NCI-H1048 (cell line): ENCODE measurements at places on chromosomes 7 and 10.

DNA sequence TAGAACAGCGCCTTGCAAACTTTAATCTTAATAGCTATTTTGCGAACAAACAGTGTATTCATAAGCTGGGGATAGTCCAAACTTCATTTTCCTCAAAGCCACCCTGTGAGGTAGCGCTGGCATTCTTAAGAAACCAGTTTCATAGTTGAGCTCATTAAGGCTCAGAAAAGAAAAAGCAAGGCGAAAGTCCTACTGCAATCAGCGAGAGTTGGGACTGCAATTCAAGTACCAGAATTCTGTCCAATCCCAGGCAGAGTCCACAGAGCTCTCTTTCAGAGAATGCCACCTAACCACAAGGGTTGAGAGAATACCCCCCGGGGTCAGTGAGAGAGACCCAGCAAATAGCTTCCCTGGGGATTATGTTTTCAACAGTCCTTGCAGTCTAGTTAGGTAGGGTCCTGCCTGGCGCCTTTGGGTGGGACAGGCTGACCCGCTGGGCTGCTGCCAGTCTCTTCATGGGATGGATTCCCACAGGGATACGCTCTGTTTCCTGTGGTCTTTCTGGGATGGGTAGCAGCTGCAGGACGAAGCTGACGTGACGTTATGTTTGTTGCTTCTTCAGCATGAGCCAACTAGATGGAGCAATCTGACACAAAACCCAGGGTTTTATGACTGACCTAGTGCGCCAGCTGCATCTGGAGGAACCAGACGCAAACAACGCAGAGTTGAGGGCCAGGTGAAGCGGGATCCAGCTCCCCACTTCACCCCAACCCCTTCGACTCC is 16.0 kb downstream of the BMPER start:
- no peak for DNase-seq

GRCh38 chr7:2921653-2922347 is 77.7 kb upstream of the GNA12 start:
- no peak for DNase-seq

DNA sequence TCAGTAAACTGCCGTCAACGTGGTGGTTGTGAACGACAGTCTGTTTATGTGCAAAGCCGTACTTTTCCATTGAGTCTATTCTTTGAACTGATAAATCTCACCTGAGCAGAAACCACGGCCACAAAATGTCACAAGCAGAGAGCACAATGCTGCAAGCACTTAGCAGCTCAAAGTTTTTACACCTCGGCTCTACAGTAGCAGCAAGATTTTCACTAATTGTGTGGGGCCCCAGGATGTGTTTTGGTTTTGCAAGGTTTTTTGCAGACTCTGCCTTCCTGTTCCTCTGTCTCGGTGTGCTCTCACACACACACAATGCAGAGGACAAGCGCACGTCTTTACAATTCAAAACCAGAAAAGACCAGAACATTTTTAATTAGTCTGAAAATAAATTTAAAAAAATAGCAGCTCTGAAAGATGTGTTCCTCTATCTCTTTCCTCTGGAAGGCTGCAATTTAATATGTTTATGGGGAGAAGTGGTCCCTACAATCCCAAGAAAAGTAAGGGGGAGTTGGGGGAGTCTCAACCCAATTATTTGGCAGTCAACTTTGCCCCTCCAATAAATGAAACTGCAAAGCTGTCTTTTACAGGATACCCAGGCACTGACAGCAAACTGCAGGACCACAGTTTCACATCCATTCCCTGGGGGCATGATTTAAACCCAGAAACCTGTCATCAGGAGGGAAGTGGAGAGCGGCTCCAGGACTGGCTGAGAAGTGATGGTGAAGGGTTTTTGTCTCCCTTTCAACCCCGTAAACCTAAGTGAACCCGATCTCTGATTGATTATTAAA is 73.8 kb upstream of the SFMBT2 start:
- no peak for DNase-seq

DNA sequence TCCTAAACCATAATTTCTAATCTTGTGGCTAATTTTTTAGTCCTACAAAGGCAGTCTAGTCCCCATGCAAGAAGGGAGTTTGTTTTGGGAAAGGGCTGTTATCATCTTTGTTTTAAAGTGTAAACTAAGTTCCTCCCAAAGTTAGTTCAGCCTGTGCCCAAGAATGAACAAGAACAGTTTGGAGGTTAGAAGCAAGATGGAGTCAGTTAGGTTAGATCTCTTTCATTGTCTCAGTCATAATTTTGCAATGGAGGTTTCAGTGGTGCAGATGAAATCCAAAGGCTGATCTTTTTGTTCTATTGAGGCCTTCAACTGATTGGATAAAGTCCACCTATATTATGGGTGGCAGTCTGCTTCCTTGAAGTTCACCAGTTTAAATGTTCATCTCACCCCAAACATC is 68.1 kb downstream of the LRGUK start:
- DNase-seq = no peak

DNA sequence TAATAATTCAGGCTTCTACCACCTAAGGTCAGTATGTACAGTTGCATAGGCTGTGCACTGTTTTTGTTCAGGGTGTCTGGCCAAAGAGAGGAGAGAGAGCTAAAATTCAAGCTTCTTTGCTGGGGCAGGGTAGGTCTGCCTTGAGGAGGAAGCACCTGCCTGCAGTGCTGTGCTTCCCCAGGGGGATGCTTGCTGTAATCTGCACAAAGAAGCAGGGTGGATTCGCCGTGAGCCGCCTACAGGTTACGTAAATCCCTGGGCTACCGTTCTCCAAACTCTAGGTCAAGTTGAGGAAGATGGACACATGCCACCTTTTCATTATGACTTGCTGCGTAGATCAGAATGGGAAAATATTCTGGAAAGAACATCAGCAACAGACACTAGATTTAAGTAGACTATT is 543.3 kb downstream of the TNS3 start:
- DNase-seq = no peak

DNA sequence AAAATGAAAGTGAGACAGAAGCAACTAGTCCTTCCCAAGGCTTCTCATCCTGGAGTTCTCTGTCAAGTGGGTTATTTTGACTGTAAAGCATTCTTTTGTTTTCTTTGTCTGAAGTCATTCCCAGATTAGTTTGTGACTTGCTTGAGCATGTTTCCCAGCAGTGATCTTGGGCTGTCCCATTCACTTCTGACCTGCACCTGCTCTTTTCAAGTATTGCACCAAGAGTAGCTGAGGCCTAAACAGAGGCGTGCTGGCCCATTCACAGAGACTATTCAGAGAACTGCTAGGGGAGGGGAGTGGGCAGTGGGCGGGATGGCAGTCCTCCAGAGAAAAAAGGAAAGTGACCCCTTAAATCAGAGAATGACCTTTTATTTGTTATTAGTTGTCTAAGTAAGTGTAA is 61.3 kb downstream of the CACNA2D1 start:
- no peak for DNase-seq

DNA sequence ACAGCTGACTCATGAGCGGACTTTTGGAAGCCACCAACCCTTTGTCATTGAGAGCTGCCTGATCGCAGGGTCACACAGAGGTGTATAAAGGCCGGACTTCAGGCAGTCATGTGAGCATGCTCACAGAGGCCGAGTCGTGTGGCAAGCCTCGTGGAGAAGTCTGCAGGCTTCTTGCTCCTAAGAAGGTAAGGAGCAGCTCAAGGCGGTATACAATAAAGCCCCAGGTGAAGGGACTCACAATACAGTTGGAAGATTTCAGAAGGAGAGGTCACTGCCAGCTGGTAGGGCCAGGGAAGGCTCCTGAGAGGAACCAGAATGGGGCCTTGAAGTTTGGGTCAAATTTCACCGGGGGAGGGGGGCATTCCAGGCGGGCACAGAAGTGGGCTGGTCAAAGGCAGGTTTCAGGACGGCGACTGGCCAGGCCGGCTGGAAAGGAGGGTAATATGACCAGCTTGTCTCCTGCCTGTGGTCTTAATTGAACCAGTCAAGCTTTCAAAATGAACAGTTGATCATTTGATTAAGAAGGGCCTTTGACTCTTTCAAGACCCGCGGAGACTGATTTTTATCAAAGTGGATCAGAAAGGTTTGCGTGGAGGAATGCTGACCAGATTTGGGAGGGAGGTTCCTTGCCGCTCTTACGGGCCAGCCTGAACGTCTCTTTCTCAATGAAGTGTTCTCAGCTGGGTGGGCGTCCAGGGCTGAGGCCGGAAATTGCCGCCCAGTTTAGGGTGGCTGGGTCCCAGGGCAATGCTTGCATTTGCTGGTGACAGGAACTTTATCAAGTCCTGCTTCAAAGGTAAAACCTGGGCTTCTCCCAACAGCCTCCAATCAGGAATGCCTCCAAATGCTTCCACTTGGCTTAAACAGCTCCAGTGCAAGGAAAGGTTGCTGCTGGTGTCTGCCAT is 178.6 kb downstream of the EMX2 start:
- DNase-seq = no peak

DNA sequence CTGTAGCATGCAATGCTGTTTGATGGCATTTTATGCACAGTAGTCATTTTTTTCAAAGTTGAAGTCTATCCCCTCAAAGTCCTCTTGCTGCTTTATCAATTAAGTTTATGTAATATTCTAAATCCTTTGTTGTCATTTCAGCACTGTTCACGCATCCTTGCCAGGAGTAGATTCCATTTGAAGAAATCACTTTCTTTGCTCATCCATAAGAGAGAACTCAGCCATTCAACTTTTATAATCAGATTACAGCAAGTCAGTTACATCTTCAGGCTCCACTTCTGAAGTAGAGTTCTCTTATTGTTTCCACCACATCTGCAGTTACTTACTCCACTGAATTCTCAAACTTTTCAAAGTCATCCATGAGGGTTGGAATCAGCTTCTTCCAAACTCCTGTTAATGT is 32.3 kb downstream of the SDHAF3 start:
- no peak for DNase-seq

DNA sequence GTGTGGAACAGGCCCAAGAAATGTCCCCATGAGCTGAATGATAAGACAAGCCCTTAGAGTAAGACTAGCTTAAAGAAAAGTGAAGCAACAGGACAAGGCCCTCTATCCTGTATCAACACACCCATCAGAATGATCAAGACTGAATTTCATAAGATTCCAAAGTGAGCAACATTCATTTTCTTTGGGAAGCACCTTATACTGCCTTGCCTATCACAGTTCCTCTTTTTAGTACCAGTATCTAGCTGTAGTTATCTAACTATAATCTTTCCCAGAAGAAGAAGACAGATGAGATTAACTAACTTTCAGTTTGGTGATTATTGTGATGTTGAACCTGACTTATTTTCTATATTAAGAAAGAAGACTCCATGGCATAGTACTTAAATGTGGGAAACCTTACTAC is 391.2 kb downstream of the PHTF2 start:
- DNase-seq = no peak
